IMR-90 (cell line): ENCODE measurements at places on chromosomes 11 and 22.
A peak's percentile ranks its signal among the peaks of the same experiment; 100 is the strongest.

DNA sequence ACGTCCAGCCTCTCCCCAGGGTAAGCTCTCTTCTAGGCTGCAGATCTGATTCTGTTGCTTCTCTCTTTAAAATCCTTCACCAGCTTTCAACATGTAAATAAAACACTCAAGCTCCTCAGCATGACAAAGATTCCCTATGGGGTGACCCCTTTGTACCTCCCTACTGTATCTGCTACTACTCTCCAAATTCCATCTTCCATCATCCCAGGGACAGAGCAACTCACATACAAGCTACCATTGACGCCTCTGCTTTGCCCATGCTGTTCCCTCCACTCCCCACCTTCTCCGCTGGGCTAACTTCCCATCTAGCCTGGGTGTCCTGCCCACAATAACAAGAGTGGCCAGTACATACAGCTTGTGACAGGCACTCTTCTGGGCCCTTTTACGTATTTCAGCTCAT, 207.5 kb upstream of the ZBED5 start:
- DNase-seq, result no peak
- H3K27ac ChIP-seq, result no peak overlapping the region
- H3K36me3 ChIP-seq, result no peaks in the 10 kb centered on the region
- H3K27me3 ChIP-seq, result peaks cover 50% of the 10 kb centered on the region

GRCh38 chr22:27212617-27213177, 555.3 kb downstream of the MIAT start:
- H3K4me1 ChIP-seq, result peaks cover 3% of the 10 kb centered on the region; the same call in 1 of the 2 replicates
- H3K27ac ChIP-seq, result peak overlapping the region; percentile 20; the same call in 1 of the 2 replicates
- H3K4me3 ChIP-seq, result no peak overlapping the region

DNA sequence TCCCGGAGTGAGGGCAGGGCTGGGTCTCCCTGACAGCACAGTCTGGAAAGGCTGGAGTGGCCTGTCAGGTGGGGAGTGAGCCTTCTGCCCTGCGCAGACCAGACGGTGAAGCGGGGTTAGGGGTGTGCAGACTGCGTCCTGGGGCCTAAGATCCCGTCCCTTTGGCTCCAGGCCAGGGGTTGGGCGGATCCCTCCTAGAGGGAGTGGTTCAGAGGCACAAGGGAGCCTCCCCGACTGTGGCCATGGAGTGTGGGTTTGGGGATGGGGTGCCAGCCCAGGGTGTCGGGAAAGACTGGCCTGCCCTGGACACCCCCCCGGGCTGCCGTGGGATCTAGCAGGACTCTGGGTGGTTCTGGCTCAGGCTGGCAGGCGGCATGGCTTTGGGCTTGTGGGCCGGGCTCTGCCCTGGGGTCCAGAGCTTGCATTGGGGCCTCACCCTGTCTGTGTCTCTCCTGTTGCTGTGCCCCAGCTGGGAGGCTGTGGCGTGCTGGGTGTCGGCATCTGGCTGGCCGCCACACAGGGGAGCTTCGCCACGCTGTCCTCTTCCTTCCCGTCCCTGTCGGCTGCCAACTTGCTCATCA, 19.5 kb downstream of the TSPAN4 start:
- H3K36me3 ChIP-seq, result peaks cover 35% of the 10 kb centered on the region; the same call in 1 of the 2 replicates
- H3K4me3 ChIP-seq, result no peak overlapping the region
- peaks cover 12% of the 10 kb centered on the region for H3K4me1 ChIP-seq

GRCh38 chr11:14273895-14274294, 85.1 kb downstream of the RRAS2 start:
- H3K4me1 ChIP-seq, result peaks cover 4% of the 10 kb centered on the region; the same call in 1 of the 2 replicates
- H3K4me3 ChIP-seq, result no peak overlapping the region
- H3K27me3 ChIP-seq, result no peaks in the 10 kb centered on the region
- peak; percentile 61 for DNase-seq

DNA sequence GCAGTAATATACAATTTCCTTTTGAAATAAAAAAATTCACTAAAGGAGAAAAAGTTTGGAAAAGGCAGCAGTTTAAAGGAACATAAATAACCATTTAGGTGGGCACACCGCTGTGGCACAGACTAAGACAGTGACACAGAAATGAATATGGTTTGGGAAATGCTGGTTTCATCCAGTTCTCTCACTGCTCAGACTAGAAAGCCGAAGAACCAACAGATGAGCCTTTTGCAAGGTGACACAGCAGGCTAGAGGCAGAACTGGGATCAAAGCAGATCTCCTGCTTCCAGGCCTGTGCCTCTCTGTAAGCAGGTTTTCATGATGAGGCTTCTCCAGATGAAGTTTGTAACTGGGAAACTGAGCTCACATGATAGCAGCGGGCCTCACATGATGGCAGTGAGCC, 380.0 kb upstream of the NARS2 start:
- H3K4me3 ChIP-seq, result no peak overlapping the region
- H3K36me3 ChIP-seq, result no peaks in the 10 kb centered on the region
- H3K4me1 ChIP-seq, result peaks cover 13% of the 10 kb centered on the region
- no peaks in the 10 kb centered on the region for H3K27me3 ChIP-seq

DNA sequence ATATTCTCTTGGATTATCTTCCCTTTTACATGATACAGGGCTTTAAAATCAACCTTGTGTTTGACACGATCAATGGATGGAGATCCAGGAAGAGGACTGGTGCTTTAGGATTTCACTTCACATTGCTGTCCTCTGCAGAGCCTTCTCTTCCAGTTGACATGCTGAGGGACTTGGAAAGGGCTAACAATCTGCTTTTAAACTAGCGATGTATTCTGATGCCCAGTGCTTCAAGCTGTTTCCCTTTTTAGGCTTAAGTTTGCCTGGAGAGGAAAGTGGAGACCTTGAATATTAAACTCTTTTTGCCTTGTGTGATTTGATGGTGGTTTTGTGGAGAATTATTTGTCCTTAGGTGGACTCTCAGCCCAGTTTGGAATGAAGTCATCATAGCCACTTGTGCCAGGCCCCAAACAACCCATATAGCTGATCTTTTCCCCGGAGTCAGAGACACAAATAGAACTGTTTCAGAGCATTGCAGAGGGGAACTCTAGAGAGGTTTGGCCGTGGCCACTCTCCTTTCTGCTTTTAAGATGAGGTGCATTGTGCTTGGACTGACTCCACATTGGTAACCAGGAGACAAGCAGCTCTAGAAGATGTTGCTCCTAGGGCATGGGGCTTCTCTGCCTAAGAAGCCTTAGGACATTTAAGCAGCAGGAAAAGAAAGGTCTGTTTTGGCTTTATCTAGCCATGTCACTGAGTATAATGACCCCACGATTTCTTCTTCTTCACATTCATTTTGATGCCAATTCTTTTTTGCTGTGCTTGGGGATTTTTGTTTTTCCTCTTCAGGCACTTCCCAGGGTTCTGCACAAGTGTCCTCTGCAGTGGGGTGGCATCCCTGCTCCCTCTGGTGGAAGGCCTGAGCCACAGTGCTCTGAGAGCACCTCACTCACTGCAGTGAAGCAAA, 152.8 kb downstream of the NCAM1 start:
- no peak overlapping the region for H3K4me3 ChIP-seq
- no peaks in the 10 kb centered on the region for H3K27me3 ChIP-seq
- no peaks in the 10 kb centered on the region for H3K36me3 ChIP-seq
